ENCODE measurements at places on chromosomes 4 and X. TPM values are rescaled to one million over a fixed set of nuclear protein-coding genes. Genes with fewer than 3 reads are reported as not detected.

DNA sequence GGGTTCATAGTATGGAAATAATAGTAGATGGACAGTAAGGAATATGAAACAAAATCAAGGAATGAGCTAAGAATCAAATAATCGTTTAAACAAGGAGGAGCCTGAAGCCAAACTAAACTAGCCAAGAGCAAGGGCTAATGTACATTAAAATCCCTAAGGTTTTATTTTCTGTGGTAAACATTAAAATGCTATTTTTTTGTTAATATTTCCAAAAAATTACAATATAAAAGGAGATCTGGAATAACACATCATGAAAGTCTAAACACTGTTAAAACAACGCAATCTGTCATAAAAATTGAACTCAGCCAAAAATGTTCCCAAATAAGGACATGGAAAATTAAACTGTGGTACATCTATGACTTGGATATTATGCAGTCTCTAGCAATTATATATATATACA is 188.2 kb downstream of the RNF150 start:
- no peak for DNase-seq

GRCh38 chr4:118589471-118590055 is 95.6 kb upstream of the METTL14 start:
- no peak for DNase-seq

DNA sequence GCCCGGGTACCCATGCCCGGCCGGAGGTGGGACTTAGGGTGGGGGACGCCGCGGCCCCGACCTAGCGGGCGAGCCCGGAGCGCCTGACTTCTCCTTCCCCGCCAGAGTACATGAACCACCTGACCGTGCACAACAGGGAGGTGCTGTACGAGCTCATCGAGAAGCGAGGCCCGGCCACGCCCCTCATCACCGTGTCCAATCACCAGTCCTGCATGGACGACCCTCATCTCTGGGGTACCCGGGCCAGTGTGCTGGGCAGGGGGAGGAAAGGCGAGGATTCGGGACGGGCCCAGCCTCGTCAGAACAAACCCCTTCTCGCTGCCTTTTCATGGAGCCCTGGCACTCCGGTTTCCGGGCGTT is 622 bp downstream of the TAFAZZIN start:
- DNase-seq = peak; percentile 81

DNA sequence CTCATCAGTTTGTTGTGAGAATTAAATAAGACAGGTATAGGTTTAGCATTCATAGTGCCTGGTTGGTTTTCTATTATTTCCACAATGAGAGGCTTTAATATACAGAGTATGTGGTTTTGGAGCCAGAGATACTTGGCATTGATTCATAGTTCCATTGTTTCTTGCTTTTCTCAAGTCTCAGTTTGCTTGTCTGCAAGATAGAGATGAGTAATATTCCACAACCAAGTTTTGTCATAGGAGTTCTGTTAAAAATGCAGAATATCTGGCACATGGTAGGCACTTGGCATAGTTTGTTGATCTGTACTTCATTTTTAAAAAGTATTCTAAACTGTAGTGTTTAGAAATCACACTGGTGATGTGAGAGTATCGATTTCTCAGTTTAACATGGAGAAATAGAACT is 37.5 kb upstream of the EDA2R start:
- no peak for DNase-seq

- DNase-seq = no peak
Observed at GRCh38 chrX:70485466-70485865, 40.8 kb downstream of the DLG3 start.

- DNase-seq = no peak
Observed at GRCh38 chr4:92128676-92129075, 175.1 kb upstream of the GRID2 start.

- DNase-seq = no peak
Observed at GRCh38 chr4:78949735-78950134, 10.5 kb upstream of the PAQR3 start.

DNA sequence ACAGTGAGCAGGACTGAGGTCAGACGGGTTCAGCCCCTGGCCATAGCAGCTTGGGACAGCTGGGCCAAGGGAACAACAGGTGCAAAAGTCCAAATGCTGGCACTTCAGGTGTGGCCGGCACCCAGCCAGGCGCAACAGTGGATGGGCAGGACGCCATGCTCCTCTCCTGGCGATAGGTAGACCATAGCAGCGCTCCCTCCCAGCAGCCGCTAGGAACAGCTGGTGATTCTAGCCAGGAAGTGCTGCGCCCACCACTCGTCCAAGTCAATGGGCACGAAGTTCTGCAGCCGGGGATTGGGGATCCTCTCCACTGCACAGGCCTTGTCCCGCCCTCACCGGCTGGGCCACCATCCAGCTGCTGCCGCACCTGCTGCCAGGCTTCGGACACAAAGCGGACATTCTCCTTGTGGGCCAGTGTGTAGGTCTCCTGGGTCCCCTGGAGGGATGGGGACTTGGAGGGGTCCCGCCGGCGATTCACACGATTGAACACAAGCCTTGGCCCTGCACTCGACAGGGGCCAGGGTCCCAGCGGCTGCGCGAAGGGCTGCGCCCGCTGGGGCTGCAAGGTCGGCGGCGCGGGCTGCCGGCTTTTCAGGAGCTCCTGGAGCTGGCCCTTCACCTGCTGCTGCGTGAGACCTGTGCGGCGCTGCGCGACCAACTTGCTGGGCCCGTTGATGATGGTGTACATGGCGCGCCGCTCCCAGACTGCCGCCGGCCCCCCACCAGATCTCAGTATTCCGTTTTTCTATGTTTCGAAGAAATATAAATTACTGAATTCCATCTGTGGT is 227.5 kb upstream of the STK26 start:
- peak; percentile 16 for DNase-seq

DNA sequence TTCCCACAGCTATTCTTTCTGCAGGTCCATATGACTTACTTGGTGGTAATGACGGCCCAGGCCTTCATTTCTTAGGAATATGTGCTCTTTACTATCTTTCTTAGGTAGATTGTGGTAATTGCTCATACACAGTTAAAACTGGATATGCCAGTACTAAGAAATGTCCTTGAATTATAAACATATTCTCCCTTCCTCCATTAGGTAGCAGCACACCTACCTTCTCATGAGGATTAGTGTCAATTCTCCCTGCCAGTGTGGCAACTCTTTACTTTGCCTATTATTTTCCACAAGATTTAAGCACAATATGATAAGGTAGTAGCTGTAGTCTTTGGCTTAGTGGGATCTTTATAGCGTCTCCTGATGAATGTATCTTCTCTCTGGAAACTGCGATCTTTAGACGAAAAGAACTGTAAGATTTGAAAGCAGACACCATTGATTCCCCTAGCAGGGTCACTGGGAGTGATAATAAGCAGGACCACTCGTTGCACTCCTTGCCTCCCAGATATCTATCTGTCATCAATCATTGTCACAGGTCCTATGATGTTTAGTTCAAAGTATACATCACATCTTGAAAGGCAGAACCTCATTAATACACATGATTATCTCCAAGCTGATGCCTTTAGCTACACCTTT is 1240.7 kb downstream of the C4orf33 start:
- DNase-seq = peak; percentile 15

DNA sequence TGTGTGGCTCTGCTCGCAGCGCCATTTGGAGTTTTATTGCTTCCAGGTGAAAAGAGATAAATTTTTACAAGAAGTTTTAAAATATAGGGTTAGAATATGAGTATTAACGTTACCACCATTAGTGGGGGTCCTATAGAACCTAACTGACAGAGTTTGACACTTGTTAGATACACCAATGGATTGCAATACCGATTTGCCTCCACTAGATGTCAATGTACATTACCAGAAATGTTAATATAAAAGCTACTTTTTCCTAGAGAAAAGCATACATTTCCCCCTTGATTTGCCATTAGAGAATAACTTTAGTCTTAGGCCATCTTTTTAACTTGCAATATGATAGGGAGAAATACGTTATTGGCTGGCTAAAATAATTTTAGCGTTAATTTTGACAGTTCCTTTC is 108.4 kb downstream of the LINC00632 start:
- peak; percentile 19 for DNase-seq

DNA sequence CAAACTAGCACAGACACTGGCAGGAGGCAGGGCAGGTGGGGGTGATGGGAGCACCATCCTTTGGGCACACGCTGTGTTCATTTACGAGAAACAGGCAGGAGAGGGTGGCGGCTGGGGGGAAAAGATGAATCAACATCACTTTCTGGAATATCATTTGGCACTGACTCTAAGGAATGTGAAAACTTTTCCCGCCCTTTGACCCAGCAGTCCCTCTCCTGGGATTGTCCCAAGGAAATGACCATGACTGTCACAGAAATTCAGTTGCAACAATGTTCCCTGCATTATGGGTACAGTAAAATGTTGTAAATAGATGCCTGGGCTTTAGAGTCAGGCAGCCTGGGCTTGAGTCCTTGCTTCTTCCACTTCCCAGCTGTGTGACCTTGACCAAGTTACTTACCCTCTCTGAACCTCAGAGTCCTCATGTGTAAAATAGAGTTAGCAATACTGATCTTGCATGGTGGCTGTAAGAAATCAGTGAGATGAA is 58.6 kb downstream of the ABLIM2 start:
- no peak for DNase-seq

DNA sequence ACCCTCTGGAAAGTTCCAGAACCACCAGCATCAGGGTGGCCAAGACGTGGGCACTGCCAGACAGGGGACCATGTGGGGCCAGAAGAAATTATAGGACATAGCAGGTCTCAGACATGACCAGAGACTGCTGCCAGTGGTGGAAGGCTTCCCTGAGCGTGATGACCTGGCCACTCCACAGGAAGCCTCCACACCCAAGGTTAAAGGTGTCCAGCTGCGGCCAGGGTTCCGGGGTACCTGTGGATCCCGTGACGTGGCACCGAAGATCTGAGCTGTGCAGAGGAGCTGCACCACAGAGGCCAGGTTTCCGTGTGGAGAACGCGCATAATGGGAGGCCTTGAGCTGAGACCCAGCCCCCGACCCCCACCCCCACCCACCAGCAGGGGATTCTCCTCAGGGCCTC is 16.4 kb upstream of the CTBP1 start:
- DNase-seq = no peak

- no peak for DNase-seq
Observed at GRCh38 chr4:121764303-121764701, 662 bp downstream of the SMIM43 start.

DNA sequence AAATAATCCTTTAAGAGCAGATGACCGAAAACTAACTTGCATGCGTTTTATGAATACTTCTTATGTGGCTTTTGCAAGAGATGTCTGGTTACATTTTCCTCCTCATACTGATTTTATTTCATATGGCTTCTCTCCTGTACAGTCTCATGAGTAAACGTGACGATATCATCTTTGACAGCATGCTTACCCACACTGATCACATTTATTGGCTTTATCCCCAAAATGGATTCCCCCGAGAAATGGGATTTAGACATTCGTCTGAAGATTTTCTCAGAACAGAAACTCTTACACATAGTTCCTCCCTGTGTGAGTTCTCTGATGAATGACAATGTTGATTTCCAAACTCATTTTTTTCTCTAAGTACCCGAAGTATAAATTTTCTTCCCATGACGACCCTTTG is 939.7 kb upstream of the LCORL start:
- DNase-seq = no peak

DNA sequence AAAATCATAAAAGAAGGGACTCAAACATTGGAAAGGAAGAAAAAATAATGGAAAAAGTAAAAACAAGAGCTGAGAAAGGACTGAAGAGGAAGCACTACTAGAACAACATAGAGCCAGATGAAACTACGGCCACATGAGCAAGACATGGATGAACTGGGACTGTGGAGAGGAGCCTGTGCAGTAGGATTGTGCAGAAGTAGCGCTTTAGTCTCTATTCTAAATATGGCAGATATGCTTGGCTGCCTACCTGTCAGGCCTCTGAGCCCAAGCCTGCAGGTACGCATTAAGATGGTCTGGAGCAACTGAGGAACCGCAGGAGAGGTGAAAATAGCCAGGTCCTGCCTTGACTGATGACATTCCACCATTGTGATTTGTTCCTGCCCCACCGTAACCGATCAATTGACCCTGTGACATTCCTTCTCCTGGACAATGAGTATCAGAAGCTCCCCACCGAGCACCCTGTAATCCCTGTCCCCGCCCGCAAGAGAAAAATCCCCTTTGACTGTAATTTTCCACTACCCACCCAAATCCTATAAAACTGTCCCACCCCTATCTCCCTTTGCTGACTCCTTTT is 154.3 kb downstream of the CAMK2D start:
- DNase-seq = no peak

DNA sequence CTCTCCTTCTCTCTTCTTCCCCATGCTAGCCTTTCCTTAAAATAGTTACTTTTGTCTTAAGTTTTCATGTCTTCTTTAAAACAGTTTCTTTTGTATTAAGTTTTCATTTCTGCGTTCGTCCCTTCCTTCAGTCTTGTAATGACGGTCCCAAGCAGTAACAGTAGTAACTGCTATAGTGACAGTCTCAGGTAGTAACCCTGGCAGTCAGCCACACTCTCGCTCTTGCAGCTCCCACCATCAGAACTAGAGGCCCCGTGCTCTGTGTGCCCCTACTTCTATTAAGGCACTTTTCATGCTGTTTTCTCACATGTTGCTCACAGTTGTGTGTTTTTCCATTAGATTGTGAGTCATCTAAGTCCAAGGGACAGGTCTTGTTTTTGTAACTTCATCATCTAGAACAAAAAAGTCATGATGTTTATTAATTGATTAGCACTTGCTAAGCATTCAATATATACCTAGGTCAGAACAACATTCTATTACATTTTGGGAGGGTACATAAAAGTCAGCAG is 49.3 kb downstream of the C4orf33 start:
- DNase-seq = no peak

DNA sequence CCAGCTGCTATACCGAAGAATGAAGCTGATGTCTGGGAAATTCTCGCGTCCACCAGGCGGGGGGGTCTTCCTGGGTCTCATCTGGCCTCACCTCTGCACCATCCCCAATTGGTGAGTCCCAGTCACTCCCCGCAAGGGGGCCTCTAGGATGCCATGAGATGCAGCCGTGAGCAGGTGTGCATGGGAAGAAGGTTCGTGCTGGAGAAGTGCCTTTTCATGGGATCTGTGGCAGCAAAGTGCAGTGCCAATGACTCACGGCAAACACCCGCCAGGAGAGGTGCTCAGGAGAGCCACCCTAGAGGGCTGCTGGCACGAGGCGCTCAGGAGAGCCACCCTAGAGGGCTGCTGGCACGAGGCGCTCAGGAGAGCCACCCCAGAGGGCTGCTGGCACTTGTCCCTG is 55.1 kb downstream of the CPZ start:
- DNase-seq = no peak

DNA sequence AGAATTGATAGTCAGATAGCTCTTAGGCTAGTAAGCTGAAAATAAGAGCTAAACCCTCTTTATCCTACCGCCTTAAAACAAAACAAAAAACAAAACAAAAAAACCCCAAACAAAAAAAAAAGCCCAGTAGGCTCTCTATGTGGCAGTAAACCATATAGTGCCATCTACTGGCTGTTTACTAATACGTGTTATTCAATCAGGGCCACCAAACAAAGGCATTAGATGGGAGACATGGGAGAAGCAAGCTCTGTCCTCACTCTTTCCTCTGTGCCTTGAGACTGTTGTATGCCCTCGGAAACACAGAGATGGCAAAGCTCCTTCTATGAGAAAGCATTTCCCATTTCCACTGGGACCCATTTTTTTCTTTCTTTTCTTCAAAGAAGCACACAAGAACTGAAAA is 148.8 kb upstream of the MID1 start:
- DNase-seq = peak; percentile 36

Gene RS1
- not detected for polyA plus RNA-seq

Gene GPRASP1
- polyA plus RNA-seq = 2.7 TPM

Gene SPARCL1
- polyA plus RNA-seq = not detected

Gene NEK1
- polyA plus RNA-seq = 2.0 TPM

Gene PROM1
- not detected for polyA plus RNA-seq

Measured in SK-N-SH (cell line).